Activated CD8-positive, alpha-beta memory T cell treated with anti-CD3 and anti-CD28 coated beads for 24 hours (primary cell): ENCODE measurements at places on chromosomes 16 and 17.

DNA sequence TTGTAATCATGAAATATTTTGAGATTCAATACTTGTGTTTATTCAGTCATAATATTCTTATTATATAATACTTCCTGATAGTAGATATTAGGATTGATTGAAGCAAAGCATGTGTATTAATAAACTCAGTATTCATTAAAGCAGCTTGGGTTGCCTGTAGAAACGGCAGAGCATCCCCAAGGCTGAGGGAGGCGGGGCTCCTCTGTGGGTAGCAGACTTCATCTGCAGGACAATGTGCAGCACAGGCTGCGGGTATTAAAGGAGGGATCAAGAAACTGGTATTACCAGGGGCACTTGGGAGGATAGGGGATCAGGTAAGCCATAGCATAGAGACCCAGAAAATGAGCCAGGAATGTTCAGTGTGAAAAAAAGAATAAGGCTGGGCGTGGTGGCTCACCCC, 213.6 kb downstream of the PRKCA start:
- no peak for DNase-seq

DNA sequence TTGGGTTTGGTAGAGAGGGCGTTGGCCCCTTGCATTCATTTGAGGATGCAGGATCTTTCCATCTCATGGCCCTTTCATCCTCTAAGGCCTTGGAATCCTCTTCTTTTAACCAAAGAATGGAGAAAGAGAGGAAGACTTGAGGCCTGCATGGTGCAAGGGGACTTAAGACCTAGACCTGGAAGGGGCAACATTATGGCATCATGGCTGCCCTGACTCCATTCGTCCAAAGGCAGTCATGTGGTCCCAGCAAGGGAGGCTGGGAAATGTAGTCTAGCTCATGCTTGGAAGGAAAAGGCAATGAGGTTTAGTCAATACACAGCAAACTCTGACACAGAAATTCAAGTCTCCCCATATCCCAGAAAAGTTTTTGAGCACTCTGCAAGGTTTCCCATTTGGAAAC, 30.7 kb upstream of the CDRT4 start:
- DNase-seq = no peak

GRCh38 chr16:67180166-67180565, 3.6 kb downstream of the MATCAP1 start:
- no peak for DNase-seq

DNA sequence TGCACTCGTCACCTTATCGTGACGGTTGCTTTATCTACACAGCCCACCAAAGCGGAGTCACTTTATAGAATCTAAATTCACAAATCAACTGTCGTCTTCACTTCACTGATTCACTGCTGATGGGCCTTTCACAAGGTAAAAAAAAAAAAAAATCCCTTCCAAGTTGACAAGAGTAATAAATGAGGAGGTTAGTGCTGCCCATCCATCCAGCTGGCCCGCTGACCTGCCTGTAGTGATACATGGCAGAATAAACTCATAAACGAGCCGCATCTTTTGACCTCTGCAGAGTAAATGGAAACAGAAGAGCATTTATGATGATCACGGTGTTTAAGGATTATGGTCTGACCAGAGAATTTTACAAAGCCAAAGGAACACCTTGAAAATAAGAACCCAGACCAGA, 227.3 kb upstream of the IRX5 start:
- no peak for DNase-seq

DNA sequence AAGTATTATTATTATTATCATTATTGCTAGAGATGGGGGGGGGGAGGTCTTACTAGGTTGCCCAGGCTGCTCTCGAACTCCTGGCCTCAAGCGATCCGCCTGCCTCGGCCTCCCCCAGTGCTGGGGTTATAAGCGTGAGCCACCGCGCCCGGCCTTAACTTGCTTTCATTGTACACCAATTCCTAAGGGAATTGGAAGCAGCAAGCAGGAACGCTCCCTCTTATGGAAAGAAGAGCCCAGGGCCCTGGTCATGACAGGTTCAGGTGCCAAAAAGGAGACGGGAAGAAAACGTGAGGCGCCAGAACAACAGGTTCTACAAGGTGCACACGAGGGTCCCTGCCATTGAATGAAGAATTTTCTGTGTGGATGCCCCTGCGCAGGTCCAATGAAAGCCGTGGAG, 540 bp upstream of the RPL38 start:
- DNase-seq = no peak

- DNase-seq = no peak
These were observed 1.8 kb downstream of the HMOX2 start for GRCh38 chr16:4477966-4478365.

GRCh38 chr16:88677721-88678120, 8.6 kb downstream of the SNAI3 start:
- no peak for DNase-seq

- no peak for DNase-seq
These were observed 30.1 kb downstream of the VPS35 start for GRCh38 chr16:46658925-46659324.

DNA sequence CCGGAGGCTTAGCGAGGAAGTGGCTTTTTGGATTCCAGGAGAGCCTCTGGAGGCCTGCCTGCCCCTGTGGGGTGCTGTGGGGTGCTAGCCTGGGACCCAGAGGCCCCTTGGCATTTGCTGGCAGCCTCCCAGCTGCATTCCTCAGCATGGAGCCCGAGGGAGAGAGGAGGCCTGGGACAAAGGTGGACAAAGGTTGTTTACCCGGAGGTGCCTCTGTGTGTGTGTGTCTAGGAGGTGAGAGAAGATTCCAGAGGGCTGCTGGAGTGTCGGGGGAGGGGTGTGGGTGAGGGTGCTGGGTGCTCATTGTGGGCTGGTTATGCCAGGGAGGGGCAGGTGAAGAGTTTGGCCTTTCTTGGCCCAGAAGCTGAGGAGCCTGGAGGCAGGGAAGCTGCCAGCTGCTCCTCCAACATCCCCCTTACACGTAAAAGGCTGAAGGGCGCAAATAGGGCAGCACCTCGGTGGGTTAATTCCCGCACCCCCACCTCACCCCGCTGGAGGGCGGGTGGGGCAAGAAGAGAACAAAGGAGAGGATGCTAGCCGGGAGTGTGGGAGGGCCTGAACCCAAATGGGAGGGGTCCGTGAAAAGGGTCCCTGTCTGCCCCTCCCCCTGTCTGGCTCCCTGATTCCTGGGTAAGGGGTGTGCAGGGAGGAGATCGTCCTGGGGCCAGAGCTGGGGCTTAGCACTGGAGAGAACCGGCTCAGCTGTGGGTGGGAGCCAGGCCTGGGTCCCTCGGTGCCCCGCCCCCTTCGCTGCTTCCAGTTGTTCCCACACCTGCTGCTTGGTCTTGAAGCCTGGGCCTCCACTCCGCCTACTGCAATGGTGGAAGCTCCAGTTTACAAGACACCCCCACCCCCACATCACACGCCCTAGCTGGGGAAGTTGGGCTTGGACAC, 9.9 kb downstream of the HEXIM2 start:
- no peak for DNase-seq

DNA sequence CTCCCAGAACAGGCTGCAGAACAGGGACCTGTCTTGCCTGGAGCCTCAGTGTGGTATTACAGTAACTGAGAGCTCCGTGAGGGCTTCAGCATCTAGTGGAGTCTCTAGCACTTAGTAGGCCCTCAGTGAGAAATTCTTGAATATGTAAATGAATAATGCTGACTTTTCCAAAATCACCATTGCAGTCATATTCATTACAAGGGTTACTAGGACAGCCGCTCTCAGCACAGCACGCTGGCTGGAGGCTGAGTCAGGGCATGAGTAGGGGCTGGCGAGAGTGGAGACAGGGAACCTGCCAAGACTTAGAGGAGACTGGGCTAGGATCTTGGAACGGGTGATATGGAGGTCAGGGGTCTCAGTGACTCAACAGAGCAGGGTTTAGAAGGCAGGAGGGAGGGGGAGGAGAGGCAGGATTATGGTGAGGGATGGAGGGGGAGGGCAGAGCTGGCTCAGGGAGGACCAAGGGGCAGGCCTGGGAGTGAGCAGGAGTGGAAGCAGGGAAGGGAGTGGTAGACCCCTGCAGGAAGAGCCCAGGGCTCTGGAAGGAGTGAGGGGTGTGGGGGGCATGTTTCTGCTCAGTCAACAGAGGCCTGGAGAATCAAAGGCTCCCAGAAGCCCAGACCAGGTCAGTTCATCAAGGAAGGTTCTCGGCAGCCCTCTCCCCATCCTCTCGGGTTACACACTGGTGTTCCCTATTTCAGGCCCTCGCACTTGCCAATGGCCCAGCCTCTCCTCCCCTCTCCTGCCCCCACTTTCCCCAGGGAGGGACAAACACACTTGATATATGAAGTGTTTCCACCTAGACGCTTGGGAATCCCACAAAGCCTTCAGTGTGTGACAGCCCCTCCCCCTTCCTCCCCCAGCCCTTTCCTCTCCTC, 42.3 kb downstream of the FZD2 start:
- DNase-seq = no peak

DNA sequence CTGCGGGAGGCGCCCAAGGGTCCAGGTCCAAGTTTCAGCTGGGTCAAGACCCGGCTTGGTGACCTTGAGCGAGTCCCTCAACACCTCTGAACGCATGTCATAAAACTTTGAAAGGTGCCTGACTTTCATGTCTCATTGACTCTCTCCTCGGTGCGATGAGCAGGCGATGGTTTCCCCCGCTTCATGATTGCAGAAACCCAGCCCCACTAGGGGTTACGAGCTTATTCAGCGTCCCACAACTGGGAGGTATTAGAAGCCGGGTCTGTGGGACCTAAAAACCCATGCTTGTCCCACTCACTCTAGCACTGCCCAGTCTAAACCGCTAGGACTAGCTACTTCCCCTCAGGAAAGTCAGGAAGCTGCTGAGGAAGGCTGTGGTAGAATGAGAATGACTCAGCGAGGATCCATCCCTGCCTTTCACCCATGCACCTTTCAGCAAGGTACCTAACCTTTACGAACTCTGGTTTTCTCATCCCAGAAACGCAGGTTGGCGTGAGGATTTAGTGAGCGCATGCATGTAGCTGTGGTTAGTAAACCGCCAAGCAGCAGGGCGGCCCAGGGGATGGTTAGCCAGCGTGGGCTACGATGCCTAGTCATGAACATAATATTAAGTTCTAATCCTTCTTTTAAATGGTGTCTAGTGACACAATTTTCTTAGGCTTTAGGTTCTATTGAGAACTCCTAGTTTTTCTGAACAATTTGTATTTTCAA, 26.2 kb upstream of the RFFL start:
- DNase-seq = no peak

DNA sequence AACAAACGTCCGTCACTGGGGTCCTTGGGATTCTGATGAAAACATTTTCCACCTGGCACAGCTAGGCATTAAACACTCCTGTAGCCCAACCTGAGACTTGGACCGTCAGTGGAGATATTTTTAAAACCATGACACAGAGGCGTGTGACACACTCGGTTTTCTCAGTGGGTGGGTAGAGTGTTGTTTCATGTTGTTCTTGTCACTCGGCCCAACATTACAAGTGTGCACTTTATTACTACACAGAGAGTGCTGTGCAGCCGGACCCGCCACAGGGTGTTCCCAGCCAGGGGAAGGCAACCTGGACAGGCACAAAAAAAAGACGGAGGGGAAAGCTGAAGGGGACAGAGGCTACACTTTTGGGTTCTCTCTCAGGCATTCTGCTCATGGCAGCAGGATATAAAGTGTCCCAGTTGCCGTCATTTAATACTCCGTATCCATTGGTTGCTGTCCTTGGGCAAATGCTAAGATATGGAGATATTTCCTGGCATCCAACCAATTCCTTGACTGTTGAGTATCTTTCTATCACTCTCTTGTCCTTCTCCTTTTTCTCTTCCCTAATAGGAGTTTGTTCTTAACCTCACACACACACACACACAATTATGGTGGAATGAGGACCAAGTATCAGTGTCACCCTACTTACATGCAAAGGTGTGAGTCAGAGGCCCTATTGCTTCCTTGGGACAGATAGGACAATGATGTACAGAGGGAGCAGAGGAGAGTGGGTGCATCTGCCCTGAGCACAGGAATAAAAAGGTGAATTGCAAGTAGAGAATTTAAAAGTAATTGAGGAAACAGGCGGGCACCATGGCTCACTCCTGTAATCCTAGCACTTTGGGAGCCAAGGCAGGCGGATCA, 154.1 kb upstream of the SOX9 start:
- no peak for DNase-seq

- no peak for DNase-seq
These were observed 61.4 kb upstream of the ARHGAP44 start for GRCh38 chr17:12727881-12728280.

- DNase-seq = peak; percentile 56
These were observed 39.9 kb downstream of the RNF157 start for GRCh38 chr17:76200354-76200753.

DNA sequence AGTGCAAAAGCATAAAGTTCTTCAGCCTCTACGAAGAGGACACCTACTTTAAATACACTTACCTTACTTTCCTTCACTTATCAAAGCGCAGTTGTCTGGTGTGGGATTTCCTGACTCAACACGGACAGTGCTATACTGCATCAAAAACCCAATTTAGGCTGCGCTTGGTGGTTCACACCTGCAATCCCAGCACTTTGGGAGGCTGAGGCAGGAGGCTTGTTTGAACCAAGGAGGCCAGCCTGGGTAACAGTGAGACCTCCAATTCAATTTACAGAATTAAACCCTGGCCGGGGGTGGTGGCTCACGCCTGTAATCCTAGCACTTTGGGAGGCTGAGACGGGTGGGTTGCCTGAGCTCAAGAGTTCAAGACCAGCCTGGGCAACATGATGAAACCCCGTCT, 4.1 kb downstream of the JMJD6 start:
- DNase-seq = no peak

- peak; percentile 88 for DNase-seq
These were observed 1.5 kb upstream of the SPAG7 start for GRCh38 chr17:4969047-4969550.

DNA sequence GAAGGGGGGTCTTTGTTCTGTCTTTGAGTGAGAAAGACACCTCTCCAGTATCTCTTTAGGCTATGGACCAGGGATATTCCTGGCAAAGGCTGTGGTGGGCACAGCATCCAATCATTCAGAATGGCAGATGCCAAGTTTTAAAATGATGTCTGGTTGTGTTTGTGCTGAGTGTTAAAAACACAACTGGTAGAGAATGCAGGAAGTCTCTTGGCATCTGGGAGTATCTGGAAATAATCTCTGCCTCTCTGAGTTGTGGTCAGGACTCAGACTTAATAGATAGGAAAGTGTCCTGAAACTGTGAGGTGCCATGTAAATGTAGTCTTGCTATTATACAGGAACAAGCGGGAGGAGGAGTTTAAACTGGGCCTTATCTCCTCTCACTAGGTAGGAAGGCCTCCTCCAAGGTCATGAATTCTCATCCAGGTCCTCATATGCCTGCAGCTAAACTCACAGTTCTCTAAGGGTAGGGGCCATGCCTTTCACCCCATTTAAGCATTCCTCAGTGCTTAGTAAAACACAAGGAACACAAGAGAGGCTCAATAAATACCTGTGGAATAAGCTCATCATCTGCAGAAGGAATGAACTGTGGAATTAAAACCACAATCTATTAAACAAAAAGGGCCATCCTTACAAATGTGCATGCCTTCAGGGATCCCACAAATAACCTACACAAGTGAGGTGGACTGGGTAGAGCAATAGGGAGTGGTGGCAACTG, 317.6 kb downstream of the CBLN1 start:
- no peak for DNase-seq

GRCh38 chr17:27341041-27341471, 47.1 kb downstream of the WSB1 start:
- no peak for DNase-seq

GRCh38 chr16:59108374-59108773, 374.3 kb upstream of the GOT2 start:
- DNase-seq = no peak

GRCh38 chr16:72847187-72848027, 200.5 kb downstream of the ZFHX3 start:
- DNase-seq = no peak

GRCh38 chr16:58393138-58393504, 850 bp downstream of the GINS3 start:
- no peak for DNase-seq
